ENCODE measurements at places on chromosomes 2 and 18.

GRCh38 chr2:159613091-159613490 lies 3.3 kb downstream of the BAZ2B start:
- no peak for DNase-seq

DNA sequence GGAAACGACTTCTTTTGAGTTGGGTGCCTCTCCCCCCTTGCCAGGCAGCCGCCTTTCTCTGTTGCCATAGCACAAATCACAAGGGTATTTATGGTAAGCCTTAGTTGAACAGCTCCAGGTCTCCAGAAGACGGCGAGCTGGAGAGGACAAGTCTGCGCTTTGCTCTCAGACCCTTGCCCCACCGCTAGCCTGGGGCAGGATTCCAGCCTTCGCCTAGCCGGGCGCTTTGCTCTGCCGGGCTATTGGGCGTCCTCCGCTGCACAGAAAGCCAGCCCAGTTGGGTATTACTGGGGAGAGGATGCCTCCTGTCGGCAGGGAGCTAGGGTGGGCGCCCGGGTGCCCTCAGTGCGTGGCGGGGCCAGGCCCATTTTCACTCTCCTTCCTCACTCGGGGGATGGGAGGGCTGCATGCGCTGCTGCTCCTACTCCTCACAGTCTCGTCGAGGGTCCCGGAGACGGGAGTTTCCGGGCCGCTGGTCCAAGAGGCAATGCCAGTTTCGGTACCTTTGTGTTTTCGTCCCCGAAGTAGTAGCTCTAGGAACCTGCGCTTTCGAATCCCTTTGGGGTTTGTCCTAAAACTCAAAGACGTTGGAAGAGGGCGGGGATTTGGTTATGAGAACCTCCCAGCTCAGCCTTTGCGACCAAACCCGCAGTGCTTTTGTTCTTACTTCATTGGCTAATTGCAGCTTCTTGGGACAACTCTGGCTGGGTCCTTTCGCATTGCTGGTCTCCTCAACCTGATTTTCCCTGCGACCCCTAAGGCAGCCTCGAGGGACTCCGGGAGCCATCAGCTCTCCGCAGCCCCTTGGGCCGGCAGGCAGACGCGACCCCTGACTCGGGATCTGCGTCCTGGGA lies 3.6 kb upstream of the DLX2 start:
- no peak for DNase-seq

DNA sequence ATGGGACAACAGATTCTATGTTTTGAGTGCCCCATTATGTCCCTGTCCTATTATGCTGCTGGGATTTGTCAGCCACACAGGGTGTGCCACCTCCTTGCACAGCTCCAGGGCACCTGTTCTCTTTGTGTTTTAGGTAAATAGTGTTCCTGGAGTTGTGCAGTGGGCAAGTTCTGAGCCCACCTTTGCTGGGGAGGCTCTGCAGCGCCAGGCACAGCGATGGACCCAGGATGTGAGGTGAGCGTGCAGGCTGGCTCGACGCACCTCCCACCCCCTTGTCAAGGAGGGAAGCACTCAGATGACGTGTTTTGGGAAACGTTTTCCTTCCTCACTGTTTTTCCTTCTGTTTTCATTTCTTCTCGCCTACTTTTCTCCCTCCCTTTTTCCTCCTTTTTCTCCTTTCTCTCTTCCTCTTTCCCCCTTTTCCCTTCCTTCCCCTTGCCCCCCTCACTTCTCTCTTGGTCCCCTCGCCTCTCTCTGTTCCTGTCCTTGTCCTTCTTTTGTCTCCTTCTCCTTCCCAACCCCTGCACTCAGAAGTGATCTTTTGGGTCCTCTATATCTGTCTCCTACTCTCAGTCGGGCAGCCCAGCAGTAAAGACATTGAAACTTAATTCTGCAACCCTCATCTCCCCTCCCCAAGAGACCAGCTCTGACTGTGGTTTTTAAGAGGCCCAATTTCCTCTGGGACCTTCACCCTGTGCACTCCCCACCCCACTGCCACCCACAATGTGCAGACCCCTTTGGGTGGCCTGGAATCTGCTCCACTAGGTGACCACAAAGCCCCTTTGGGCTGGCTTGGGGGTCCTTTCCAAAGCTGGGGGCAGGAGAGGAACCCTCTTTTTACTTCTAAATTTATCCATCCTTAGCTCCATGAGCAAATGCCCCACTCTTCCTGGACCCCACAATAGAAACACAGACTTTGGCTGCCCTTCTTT lies 104.0 kb downstream of the MCFD2 start:
- DNase-seq: no peak

GRCh38 chr2:46481198-46482193 lies 2.1 kb downstream of the TMEM247 start:
- DNase-seq: no peak

GRCh38 chr2:227853204-227853629 lies 18.2 kb upstream of the DAW1 start:
- no peak for DNase-seq

GRCh38 chr18:66560094-66560493 lies 43.8 kb downstream of the CDH19 start:
- DNase-seq: no peak

GRCh38 chr2:66717218-66717905 lies 282.4 kb downstream of the MEIS1 start:
- DNase-seq: no peak

DNA sequence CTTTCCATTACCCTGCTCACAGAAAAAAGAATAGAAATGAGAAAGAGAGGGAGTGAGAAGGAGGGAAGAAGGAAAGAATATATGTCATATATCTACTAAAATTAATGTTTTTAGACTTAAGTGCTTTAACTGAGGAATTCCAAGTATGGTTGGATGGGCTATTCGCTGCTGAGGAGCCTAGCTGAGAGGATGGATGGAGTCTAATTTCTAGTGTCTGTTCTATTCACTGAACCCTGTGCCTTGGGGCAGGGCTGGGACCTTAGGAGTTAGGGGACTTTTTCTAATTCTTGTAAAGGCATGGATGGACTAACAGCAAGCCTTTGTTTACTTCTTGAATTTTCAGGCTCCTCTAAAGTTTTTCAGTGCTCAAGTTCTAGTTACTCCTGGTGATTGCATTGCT lies 109.8 kb downstream of the PTRHD1 start:
- no peak for DNase-seq

DNA sequence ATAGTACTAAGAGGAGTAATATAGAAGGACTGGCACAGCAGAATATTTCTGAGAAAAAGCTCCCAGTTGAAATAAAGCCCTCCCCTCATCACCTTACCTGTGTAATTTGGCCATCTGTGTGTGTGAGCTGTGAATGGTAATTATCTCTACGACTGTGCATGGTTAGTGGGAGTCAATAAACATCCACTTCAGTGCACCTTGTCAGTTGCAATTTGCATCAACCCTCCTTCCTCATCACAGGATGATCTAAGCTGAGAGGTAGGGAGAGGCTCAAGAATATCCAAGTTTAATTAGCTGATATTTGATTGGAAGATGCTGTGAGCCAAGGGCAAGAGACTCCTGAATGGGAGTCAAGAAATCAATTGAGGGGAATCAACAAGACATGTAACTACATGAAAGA lies 694.9 kb upstream of the KLHL29 start:
- no peak for DNase-seq

GRCh38 chr2:132374961-132375360 lies 41.6 kb upstream of the GPR39 start:
- no peak for DNase-seq

- DNase-seq: no peak
Measured at GRCh38 chr2:224046752-224047151, 7.7 kb upstream of the SERPINE2 start.

GRCh38 chr2:172098287-172098649 lies 4.4 kb downstream of the DLX2 start:
- no peak for DNase-seq

DNA sequence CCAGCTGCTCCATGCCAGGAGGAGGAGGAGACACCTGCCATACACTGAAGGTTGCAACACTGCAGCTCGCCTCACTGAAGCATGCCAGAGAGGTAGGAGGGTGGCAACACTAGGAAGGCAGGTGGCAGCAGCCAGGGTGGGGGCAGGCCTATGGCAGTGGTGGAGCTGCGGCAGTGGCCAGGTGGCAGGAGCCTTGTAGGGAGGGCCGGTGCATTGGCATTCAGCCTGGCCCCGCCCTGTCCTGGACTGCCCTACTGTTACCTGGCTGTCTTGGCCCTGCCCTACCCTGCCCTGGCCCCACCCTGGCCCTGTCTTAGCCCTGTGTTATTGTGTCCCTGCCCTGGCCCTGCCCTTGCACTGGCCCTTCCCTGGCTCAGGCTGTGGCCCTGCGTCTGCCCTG lies 7.4 kb upstream of the ANKRD62 start:
- no peak for DNase-seq

DNA sequence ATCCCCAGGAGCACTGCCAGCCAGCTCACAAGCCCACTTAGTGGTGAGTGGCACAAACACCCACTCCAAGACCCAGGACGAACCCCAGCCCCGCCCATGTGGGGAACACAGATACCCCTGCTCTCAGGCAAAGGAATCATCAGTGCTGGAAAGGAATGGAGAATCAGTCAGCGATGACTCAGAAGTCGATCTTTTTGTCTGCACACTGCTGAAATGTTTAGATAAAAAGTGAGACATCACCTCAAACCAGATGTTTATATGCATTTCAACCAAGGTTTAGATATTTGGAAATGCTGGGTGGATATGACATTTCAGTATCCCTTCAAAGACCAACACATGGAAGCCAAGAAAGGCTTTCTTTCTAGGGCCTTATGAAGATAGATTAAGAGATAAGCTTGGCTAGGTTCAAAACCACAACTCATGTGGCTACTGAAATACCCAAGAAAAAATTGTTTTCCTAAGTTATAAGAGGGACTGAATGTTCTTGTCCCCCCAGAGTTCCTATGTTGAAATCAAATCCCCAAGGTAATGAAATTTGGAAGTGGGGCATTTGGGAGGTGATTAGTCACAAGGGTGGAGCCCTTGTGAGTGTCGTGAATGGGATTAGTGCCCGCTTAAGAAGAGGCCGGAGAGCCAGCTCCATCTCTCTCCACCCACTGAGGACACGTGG lies 43.7 kb downstream of the POU3F3 start:
- DNase-seq: no peak

DNA sequence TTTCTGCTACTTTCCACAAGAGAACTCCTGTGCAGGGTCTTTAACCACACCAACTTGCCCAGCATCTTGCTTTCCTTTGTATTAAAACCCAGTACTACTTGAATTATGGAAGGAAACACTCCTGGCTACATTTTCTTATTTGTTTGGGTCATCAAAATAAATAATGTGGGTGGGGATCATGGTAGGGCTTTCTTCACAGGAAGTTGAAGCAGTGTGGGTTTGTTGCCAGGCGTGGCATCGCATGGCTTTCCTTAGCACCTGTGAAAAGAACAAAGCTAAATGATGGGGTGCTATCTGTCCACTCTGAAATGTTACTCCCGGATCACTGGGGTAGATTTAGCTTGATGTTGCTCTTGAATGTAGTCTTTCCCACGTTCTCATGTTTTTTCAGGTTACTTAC lies 18.7 kb downstream of the ARHGAP25 start:
- DNase-seq: no peak

DNA sequence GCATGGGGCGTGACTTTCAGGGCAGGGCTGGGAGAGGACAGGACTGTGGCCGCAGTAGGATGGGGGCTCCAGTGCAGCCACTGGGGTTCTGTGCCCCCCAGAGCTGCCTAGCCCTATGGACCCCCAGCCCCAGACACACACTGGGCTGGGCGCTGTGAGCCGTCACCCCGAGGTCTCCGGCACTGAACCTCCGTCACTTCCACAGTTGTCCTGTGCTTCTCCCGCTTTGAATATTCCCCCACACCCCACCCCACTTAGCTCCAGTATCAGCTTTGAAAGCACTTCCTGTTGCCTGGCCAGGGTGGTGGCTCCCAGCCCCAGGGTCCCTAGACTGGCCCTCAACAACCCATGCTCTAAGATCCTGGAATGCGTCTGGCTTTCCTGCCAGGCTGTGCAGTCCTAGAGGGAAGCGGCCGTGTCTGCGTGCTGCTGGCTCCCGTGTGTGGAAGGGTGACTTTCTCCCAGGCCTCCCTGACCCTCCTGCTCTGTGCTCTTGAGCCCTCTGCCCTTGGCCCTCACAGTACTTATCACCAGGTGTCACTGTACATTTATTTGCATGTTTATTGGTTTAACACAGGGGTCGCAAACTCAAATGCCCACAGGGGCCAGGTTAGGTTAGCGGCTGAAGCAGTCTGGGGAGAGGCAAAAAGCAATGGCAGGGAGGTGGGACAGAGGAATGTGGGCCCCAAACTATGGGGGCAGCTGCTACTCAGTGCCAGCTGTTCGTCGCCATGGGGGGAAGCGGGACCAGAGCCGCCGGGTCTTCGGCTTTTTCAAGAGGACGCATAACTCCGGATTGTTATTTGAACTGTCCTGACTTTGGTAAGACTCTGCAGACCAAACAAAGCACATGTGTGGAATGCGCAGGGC lies 9.9 kb downstream of the OBSL1 start:
- no peak for DNase-seq

DNA sequence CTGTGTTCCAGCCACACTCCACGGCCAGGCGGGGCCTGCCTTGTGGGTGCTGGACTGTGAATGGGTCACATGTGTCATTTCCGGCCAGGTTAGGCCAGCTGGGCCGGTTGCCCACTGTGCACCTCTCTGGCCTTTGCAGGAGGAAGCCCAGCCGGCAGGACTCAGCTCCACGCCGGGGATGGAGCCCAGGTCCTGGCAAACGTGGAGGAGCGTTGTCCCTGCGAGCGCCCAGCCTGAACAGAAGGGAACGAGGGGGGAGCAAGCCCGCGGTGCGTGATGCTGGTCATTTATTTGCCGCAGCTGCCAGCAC lies 152.9 kb downstream of the PXDN start:
- DNase-seq: no peak

DNA sequence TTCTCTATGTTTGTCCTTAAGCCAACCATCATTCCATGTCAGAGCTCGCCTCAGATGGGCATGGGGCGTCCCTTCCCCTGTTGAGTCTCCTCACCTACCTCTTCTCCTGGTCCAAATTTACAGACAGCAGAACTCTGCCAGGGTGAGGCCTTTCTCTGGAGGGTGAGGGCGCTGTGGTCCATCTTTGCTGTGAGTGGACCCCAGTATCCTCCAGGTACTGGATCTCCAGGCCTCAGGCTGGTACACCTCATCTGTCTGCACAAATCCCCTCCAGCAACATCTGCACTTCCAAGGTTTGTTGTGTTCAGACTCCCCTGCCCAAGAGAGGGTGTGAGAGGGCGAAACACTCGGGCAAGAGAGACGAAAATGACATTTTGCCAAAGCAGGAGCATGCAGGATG lies 63.9 kb upstream of the EDAR start:
- DNase-seq: no peak

DNA sequence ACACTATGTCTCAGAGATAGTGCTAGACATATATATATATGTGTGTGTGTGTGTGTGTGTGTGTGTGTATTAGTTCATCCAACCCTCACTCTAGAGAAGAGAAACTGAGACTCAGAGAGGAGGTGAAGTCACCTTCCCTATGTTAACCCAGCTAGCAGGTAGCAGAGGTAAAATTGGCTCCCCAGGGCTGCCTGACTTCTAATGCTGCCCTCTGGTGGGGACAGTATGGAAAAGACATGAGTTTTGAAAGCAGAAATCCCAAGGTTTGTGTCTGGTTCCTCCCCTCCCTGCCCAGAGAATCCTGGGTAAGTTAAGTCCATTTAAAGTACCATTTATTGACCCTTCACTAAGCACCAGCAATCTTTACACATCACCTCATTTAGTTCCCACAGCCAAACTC lies 137.7 kb downstream of the THNSL2 start:
- DNase-seq: no peak

All from progenitor cell of endocrine pancreas (in vitro differentiated cells).